ENCODE measurements at places on chromosomes 4 and X. TPM values are rescaled to one million over a fixed set of nuclear protein-coding genes. Genes with fewer than 3 reads are reported as not detected.

GRCh38 chr4:176323511-176324160, 3.9 kb downstream of the SPCS3 start:
- DNase-seq = no peak

DNA sequence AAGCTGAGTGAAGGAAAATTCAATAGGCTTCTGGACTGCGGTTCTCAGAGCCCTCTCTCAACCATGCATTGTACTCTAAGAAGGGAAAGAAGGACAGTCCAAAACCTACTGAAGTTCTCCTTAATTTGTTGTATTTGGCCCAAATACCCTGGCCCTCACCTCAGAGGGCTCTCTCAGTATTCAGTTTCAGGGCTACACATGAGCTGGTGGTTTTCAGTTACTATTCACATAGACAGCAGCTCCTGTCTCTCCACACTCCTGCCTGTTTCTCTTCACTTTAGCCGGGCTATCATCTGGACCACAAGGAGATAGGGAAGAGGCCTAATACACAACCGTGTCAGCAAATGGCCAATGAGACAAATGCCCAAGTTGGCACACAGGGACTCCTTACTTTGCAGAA, 66.0 kb downstream of the ATG4A start:
- no peak for DNase-seq

GRCh38 chr4:143742834-143743233, 42.4 kb upstream of the FREM3 start:
- no peak for DNase-seq

- DNase-seq = no peak
Observed at GRCh38 chr4:2075987-2076907, 17.1 kb downstream of the NAT8L start.

GRCh38 chrX:137313627-137314026, 252.3 kb upstream of the ZIC3 start:
- DNase-seq = no peak

GRCh38 chr4:139919521-139919920, 234.5 kb downstream of the MAML3 start:
- DNase-seq = peak; percentile 65

DNA sequence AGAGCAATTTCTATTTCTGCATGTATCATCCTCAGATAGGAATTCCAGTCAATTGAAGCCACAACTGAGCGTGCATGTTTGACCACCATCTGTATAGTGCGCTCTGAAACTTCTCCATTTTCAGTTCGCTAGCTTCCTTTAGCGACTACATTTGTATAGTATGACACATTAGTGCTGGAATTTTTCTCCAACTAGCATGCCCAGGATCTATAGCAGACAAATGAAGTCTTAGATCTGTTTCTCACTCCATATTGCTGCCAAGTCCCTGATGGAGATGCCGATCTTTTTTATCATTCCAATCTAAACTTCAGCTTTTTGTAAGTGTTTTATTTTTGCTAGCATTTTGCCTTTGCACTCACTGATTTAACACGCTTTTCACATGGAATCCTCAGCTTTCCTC, 774.8 kb upstream of the TENM3 start:
- DNase-seq = peak; percentile 3

GRCh38 chr4:42816189-42816879, 76.2 kb upstream of the GRXCR1 start:
- no peak for DNase-seq

DNA sequence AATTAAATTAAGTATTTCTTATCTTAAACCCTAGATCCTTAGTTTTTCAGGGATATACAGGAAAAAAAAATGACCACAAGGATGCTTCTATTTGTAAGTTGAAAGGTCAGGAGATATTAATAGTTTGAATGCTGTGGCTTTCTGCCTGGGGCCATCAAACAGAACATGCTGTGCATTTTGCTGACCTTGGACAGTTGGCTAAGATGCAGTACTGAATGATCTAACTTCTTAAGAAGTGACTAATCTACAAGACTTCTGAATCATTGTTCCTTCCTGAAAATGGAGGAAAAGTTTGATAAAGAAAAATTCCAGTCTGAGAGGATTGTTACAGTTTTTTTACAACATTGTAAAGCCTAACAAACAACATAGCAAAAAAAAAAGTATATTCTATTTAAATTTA, 237.8 kb upstream of the JADE1 start:
- DNase-seq = peak; percentile 96

DNA sequence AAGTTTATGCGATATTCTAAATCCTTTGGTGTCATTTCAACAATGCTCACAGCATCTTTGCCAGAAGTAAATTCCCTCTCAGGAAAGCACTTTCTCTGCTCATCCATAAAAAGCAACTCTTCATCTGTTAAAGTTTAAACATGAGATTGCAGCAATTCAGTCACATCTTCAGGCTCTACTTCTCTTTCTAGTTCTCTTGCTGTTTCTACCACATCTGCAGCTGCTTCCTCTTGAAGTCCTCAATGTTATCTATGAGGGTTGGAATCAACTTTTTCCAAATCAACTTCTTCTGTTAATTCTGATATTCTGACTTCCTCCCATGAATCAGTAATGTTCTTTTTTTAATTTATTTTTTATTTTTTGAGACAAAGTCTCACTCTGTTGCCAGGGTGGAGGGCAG, 100.9 kb downstream of the LCORL start:
- DNase-seq = no peak

GRCh38 chr4:174201871-174202270, 81.6 kb downstream of the FBXO8 start:
- DNase-seq = no peak

- DNase-seq = peak; percentile 35
Observed at GRCh38 chr4:125316791-125317524, 2.2 kb downstream of the FAT4 start.

DNA sequence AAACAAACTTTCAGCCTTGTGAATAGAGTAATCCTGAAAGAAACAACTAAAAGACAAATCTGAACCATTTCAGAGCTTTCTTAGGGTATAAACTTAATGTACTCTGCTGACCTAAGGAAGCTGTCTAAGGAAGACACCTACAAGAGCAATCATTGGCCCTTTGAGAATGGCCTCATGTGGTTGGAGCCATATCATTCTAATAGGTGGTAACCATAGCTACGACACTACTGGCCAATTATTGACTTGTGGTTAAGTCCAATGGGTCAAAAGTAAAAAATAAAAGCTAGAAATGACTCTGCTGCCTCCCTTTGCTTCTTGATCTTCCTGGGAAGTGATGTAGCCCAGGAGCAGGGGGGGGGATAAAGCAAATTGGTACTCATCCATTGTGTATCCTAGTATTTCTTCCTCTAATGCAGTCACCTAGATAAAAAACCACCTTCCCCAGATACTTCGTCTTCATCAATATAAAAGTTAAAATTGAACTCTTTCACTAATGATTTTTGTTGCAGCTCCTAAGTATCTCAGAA, 547.0 kb downstream of the ARAP2 start:
- DNase-seq = no peak

- DNase-seq = no peak
Observed at GRCh38 chr4:151246742-151247141, 30.2 kb upstream of the PRSS48 start.

- no peak for DNase-seq
Observed at GRCh38 chr4:105014635-105015034, 132.0 kb upstream of the TET2 start.

DNA sequence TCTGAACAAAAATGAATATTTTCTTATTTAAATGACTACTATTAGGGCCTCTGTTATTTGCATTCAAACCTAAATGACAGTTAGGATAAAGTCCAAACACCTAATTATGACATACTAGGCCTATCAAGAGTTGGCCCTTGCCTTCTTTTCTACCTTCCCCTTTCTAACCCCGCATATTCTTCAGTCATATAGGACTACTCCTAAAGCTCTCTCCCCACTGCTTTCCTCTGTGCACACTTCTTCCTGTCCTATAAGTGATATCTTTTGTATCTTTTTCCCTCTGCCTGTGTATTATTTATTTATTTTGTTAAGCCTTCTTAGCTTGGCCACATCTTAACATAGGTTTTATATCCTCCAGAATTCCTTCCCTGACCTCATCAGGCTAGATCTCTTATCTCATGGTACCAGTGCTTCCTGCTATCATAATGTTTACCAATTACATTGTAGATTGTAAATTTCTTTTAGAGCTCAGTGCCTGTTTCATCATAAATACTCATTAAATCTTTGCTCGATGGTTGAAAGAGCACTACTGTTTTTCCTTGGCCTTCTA, 22.5 kb downstream of the ERVMER34-1 start:
- no peak for DNase-seq

The TECRL gene
- total RNA-seq = not detected

The P2RY4 gene
- not detected for total RNA-seq

The UCP1 gene
- total RNA-seq = not detected

The RNF128 gene
- total RNA-seq = 4.8 TPM

The ADH1A gene
- total RNA-seq = not detected

The SMR3B gene
- total RNA-seq = not detected

The MAGEA4 gene
- total RNA-seq = not detected

The EDA gene
- total RNA-seq = under 0.01 TPM

The TBC1D9 gene
- total RNA-seq = 16.9 TPM

Measured in IMR-90 (cell line).